ENCODE measurements at places on chromosomes 1 and 21.

- no peak for DNase-seq
Measured at GRCh38 chr1:30225357-30225756, 498.0 kb downstream of the MATN1 start.

DNA sequence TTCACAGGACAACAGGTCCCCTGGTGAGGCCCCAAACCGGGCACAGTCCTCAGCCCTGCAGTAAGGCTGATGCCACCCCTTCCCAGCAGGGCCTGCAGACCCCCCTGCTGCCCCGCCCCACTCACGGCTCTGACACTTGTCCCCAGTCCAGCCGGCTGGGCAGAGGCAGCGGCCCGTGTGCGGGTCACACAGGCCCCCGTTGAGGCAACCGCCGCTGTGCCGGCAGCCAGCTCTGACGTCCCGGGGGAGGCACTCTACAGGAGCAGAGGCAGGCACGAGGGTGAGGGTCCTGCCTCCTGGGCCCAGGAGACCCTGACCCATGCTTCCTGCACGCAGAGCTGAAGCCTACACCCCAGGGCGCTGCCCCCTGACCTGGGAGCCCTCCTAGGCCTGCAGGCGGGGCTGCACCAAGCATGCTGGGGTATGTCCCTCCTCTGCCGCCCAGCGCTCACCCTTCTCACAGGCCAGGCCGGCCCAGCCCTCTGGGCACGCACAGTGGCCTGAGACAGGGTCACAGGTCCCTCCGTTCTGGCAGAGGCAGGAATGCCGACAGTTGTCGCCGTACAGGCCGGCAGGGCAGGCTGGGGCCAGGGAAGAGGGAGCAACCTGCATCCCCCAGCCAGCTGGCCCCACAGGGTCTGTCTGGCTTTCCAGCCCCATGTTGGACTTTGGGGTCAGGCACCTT lies 43.9 kb downstream of the ARHGEF16 start:
- DNase-seq: no peak

DNA sequence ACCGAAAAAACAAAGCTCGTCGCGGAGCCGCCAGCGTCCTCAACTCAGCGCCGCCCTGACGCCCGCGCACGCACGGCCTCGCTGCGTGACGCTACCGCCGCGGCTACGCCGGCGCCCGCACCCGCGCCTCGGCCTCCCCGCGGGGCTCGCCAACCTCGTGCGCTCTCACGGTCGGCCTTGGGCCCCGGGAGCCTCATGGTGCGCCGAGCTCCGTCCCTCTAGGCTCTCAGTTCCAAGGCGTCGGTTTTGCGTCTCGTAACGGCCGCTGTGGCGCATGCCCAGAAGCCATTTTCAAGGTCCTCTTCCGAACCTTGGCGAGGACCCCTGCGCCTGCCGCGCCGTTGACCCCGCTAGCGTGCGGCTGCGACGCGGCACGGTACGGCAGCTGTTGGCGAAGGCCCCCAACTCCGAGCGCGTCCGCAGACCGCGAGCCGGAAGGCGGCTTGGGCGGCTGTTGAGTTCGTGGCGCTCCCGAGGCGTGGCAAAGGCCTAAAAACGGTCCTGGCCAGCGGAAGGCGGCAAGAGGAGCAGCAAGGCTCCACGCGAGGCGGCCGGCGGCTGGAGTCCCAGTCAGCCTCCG lies at the start of gene HENMT1:
HENMT1 (minus strand) TSS at position 64 of the 580 bp plus-strand sequence. CDS start 1,209 bp downstream, outside the sequence.
- peak; percentile 72 for DNase-seq

GRCh38 chr1:155932081-155932480 lies 2.1 kb downstream of the KHDC4 start:
- DNase-seq: no peak

GRCh38 chr21:40060083-40060677 lies 192.9 kb downstream of the PCP4 start:
- DNase-seq: no peak
